ENCODE measurements at places on chromosomes 5 and 9.

GRCh38 chr5:6383376-6383775 lies 5.0 kb upstream of the MED10 start:
- DNase-seq, result no peak

DNA sequence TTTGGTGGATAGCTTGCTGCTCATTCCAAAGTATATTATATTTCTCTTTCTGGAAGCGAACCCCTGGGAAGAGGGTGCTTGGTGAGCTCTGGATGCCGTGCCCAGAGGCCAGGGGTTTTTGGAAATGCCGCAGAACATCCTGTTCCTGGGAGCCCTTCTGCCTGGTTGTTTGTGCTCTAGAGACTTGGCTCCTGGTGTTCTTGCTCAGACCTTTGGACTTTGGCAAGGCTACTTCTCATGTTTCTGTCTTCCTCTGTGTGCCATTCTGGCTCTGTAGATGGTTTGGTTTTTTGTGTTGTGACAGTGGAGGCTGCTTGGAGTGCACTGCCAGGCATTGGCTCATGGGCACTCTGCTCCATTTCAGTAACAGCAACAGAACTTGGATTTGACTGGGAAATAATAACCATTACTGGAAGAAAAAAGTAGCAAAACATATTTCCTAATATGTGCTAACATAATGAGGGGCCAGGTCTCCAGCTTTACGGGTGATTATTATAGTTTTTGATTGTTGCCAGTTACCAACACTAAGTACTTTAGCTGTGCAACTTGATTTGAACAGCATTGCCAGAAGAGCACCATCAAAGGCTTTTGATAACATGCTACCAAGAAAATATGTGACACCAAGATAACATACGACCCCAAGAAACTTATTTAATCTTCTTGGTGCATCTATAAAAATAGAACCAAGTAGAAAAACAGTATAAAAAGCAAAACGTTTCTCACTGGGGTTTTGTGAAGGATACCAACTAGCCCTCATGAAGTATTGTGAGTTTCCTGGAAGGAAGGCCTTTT lies 94.2 kb downstream of the PCSK1 start:
- DNase-seq, result no peak

DNA sequence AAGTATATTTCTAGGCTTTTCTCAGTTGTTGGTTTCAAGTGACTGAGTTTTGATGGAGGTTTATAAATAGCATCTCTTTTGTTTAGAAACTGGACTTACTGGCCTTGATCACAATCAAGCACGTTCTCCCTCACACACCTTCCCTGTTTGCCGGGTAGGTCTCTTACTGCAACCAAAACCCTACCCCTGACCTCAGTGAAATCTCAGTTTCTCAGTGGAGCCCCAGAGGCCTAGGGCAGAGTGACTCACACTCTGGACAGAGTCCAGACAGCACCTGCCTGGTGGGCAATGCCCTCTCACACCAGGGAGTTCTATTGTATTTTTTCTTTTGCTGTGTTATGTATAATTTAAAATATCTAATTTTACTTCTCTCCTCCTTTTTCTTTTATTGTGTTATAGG lies 48.4 kb upstream of the EPB41L4B start:
- DNase-seq, result no peak

DNA sequence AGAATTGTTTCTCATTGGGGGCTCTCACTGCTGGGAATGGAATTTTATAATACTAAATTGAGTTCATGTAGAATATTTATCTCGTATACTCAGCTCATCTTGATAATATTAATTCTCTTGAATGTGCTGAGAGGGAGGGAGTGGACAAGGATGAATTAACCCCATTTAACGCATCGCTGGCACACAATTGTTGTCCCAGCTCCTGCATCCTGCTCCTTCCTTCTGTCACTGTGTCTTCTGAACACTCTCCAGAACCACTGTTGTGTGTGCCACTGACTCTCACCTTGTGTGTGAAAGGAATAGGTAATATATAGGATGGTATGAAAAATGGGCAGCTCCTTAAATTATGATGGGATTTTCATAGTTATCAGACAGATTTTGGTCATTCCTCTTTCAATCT lies 267.3 kb downstream of the MTRR start:
- no peak for DNase-seq

DNA sequence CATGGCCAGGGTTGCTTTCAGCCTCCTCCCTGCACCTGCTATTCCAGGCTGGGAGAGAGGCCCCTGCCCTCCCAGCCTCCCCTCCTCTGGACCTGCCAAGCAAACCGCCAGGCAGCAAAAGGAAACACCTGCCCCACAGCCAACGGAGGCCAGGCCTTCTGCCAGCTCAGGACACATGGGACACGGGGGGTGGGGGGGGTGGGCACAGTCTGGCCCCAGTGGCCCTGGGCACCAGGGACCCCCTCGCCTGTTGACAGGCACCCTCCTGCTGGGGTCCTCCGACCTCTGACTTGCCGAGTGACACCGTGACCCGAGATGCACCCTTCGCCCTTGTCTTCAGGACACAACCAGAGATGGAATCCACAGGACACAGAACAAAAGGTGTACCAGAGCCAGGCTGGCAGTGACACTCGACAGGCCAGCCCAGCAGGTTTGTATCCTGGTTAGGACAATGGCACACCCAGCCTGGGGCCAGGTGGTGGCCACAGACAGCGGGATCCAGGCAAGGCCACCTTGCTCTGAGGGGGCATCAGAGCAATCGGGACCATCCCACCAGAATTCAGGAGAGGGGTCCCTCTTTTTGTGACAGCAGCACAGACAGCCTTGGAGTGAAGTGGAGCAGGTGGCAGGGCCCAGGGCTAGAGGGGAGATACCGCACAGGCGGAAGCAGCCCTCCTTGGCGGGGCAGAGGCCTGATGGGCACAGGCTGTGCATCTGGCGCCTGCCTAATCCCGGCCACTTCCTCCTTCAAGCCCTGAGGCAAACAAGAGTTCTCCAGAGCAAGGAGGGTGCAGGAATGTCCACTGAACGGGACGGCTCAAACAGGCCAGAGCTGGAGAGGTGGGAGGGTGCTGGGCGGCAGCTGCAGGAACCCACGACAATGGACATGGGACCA lies 1.3 kb upstream of the TMEM210 start:
- DNase-seq, result no peak

GRCh38 chr5:32225445-32225844 lies 51.3 kb upstream of the GOLPH3 start:
- DNase-seq, result no peak

DNA sequence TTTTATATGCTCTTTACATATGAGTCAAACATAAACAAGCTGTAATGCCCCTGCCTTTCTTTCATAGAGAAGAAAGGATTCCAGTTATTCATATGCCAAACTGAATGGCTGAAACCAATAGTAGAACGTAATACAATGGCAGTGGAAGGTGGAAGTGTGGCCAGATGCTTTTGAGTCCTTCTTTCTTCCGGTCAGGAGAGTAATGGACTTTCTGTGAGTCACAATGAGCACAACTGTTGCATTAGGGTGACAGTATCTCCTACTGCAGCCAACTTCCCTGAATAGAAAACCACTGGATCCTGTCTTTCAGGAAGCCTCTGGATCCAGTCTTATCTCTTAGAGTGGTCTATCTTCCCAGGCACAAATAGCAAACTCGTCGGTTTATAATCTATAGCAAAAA lies 855.2 kb downstream of the MAT2B start:
- no peak for DNase-seq

GRCh38 chr9:69719983-69720382 lies 39.8 kb downstream of the PTAR1 start:
- DNase-seq, result no peak

- DNase-seq, result no peak
Observed at GRCh38 chr9:22537721-22538120, 91.1 kb downstream of the DMRTA1 start.

GRCh38 chr5:11528720-11529119 lies 375.5 kb downstream of the CTNND2 start:
- DNase-seq, result no peak

GRCh38 chr5:136021016-136021405 lies 7.8 kb upstream of the TGFBI start:
- DNase-seq, result no peak

- DNase-seq, result no peak
Observed at GRCh38 chr9:90964101-90965020, 162.7 kb downstream of the SYK start.

DNA sequence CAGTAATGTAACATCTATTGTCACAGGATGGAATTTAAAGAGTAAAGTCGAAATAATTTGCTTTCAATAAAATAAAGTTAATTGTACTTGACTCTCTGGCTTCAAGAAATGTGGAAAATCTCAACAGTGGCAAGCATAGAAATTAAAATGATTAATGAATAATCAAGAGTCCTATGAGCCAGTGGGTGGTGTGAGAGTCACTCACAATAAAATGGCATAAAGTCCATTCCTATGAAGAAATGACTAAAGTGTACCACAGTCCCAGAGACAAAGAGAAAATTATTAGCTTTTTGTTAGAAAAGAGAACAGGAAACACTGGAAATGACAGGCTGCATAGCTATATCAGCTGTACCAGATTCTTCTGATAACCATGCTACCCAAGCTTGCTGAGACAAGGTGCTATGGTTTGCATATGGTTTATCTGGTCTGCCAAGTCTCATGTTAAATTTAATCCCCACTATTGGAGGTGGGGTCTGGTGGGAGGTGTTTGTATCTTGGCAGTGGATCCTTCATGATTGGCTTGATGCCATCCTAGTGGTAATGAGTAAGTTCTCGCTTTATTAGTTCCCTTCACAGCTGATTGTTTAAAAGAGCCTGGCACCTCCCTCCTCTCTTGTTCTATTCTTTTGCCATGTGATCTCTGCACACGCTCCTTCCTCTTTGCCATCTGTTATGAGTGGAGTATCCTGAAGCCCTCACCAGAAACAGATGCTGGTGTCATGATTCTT lies 647.7 kb upstream of the ITGA1 start:
- no peak for DNase-seq

DNA sequence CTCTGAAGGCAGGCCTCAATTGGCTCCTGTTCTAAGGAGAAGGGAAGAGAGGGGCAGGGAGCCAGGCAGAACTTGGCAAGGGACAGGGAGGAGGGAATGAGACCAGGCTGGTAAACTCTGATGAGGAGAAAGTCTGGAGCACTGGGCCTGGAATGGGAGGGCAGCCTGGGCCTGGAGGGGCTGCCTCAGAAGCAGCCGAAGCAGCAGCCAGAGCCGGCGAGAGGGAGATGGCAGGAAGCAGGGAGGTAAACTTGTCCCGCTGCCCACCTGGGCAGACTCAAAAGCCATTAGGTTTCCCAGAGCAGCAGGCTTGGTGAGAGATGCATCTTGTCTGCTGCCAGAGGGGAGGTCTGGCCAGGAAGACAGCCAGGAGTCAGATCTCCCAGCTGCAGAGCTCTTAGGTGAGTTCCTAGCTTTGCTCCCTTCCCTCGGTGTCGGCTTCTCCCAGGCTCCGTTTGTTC lies 37.0 kb upstream of the CRB2 start:
- DNase-seq, result no peak

GRCh38 chr5:174423558-174423957 lies 300.8 kb upstream of the MSX2 start:
- no peak for DNase-seq

- DNase-seq, result no peak
Observed at GRCh38 chr5:114660791-114661190, 298.9 kb downstream of the KCNN2 start.

GRCh38 chr9:16060436-16061129 lies 507.7 kb downstream of the CCDC171 start:
- no peak for DNase-seq

GRCh38 chr5:54133917-54134316 lies 176.5 kb downstream of the ARL15 start:
- no peak for DNase-seq

- DNase-seq, result no peak
Observed at GRCh38 chr9:134306636-134307600, 19.3 kb upstream of the RXRA start.

DNA sequence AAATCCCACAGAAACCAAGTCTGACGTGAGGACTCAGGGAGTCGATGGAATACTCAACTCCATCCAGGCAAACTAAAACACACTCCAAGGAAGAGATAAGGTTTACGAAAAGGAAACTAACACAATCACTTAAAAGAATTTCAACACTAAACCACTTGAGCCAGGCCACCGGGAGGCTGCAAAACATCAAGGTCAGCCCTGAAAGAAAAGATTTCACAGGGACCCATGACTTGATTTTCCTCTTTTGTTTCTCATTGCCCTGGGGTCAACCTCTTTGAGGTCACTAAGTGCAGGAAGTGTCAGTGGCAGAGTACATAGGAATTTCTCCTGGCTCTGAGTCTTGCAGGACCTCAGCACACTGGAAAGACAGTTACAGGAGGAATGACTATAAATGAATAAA lies 77.8 kb upstream of the TARS1 start:
- no peak for DNase-seq

- DNase-seq, result no peak
Observed at GRCh38 chr5:89849830-89850512, 559.6 kb downstream of the CETN3 start.

- no peak for DNase-seq
Observed at GRCh38 chr5:157984611-157985010, 125.7 kb upstream of the CLINT1 start.

DNA sequence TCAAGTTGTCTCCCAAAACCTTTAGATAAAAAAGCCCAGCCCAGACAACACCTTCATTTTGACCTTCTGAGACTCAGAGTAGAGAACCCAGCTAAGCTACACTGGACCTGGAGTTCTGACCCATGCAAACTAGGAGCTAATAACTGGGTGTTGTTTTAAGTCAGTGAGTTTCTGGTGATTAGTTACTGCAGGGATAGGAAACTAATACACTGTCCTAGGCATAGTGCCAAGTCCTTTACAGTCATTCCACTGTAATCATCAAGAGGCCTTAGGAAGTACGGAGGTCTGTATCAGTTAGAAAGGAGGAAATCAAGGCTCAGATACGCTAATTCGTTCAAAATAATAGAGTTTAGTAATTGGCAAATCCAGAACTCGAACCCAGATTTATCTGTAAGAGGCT lies 197.9 kb downstream of the KCTD16 start:
- no peak for DNase-seq

- DNase-seq, result no peak
Observed at GRCh38 chr9:12272471-12273120, 420.6 kb upstream of the TYRP1 start.

DNA sequence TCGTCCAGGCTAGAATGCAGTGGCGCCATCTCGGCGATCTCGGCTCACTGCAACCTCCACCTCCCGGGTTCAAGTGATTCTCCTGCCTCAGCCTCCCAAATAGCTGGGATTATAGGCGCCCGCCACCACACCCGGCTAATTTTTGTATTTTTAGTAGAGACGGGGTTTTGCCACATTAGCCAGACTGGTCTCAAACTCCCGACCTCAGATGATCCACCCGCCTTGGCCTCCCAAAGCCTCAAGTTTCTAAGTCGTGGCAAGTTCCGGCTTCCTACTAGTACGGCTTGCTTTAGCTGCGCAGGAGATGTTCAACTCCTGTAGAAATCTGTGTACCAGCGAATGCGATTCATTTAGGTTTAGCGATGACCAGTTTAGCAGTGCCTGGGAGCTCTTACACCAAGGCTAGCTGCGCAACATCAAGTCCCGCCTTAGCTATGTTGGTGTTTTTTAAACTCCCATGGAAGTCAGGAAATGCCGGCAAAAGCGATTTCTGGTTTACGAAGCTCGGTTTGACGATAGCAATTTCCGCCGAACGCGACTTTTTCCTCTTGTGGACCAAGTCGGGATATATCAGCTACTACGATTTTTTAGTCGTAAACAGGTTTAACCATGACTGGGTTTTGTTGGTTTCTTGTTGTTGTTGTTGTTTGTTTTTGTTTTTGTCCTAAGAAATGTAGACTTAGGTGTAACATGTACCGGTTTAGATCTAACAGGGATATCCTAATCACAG lies 46.4 kb downstream of the ANXA2R start:
- no peak for DNase-seq

GRCh38 chr5:175384724-175385552 lies 59.0 kb downstream of the DRD1 start:
- no peak for DNase-seq

Measured in activated CD8-positive, alpha-beta memory T cell treated with anti-CD3 and anti-CD28 coated beads for 4 hours (primary cell).